NCI-H2171 (cell line): ENCODE measurements at places on chromosomes 7 and 10.

DNA sequence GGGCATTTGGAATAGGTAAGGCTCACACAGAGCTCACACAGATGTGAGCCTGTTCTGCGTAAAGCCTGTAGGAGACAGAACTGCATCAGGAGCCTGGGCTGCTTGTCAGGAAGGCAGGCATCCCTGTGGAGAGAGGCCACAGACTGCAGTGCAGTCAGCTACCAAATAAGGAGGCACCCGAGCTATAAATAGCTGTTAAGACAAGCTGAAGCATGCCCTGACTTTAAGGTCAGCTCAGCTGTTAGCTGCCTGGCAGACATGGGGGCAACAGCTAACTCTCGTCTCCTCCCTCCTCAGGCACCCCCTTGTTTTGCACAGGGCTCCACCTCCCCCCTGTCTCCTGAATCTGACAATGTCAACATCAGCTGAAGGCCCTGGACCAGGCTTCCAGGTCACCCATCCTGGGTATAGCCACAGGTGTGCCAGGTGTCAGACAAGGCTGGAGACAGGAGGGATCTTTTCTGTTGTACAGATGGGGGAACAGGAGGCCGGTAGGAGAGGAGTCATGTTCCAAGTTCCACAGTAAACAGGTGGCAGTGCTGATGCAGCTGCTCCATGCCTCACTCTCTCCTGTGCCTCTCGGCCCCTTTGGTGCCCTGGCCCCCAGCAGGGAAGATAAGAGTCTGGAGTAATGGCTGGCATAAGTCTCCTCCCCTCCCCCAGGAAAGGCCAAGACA, 27.6 kb upstream of the MKRN1 start:
- peak; percentile 93 for DNase-seq

- no peak for DNase-seq
Measured at GRCh38 chr10:92150823-92151222, 140.1 kb downstream of the CPEB3 start.

GRCh38 chr10:114780577-114781184, 40.9 kb upstream of the FHIP2A start:
- no peak for DNase-seq

GRCh38 chr7:135161669-135162068, 8.8 kb downstream of the CYREN start:
- no peak for DNase-seq

GRCh38 chr7:135420786-135421185, 89.1 kb downstream of the CNOT4 start:
- DNase-seq, result no peak

- no peak for DNase-seq
Measured at GRCh38 chr7:30890226-30890625, 21.4 kb upstream of the AQP1 start.

GRCh38 chr10:133100706-133101415, 13.1 kb downstream of the ADGRA1 start:
- no peak for DNase-seq

DNA sequence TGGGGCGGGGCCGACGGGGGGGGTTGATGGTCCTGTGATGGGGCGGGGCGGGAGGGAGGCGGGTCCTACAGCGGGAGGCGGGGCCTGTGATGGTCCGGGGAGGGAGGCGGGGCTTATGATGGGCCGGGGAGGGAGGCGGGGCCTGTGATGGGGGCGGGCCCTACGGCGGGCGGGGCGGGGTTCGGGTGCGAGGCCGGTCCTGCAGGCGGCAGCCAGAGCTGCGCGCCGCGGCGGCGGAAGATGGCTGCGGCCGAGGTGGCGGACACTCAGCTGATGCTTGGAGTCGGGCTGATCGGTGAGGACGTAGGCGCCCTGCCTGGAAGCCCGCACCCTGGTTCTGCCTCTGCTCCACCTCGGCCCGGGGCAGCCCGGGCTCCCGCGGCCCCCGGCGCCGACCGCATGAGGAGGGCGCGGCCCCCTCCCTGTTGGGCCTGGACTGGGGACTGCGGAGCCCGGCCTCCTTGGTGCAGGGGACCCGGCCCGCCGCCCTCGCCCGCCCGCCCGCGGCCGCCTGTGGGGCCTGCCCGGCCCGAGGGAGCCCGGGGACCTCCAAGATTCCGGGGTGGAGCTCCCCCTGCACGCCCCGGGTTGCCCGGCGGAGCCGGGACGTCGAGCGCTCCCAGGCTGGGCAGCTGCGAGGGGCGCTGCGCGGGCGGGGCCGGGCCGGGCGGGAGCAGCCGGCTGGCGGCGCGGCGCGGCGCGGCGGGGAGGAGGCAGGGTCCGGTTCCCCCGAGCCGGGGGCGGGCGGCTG, at the start of gene DENND10:
Gene DENND10 (plus strand): TSS at position 211 of the 751 bp plus-strand sequence. CDS start 30 bp downstream, at position 241.
- DNase-seq, result peak; percentile 37

DNA sequence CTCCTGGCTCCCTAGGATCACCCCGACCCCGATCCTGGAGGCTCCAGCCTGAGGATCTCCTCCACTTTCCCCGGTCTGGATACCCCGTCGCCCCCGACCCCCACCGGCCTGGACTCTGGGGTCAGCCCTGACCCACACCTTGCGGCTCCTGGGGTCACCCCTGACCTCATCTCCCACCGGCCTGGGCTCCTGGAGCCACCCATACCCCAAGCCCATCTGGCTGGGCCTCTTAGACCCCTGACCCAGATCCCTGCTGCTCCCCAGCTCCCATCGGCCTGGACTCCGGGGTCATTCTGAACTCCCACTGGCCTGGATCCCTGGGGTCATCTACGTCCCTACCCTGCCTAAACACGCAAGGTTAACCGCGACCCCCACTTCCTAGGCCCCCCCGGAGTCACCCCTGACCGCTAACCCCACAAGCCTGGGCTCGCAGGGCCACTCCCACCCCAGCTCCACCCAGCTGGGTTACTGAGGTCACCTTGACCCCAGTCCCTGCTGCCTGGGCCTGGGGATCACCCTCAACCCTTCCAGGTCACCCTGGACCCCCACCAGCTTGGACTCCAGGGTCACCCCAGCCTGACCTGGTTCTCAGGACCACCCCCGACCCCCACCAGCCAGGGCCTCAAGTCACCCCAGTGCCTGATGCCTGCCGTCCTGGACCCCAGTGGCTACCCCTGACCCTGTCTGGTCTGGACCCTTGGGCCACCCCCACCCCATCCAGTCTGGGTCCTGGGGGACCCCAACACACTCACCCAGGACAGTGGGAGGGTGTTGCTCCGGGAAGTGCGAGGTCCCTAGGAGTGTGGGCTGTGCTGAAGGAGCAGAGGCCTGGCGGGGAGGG, 1.2 kb downstream of the FOXK1 start:
- DNase-seq, result no peak

- no peak for DNase-seq
Measured at GRCh38 chr7:65308300-65308678, 65.4 kb upstream of the ZNF92 start.
